ENCODE measurements at places on chromosomes 1 and 21.

GRCh38 chr1:109787845-109788601, 24.3 kb upstream of the EPS8L3 start:
- no peak for DNase-seq

- no peak for DNase-seq
These were observed 144.1 kb downstream of the PCP4 start for GRCh38 chr21:40011371-40011770.

GRCh38 chr1:61334718-61335589, 252.6 kb downstream of the NFIA start:
- DNase-seq = no peak

- no peak for DNase-seq
These were observed 100.0 kb downstream of the PLPPR5 start for GRCh38 chr1:98904684-98905083.

- no peak for DNase-seq
These were observed 486 bp upstream of the DSTYK start for GRCh38 chr1:205211839-205212536.

- peak; percentile 88 for DNase-seq
These were observed 14.4 kb upstream of the NOS1AP start for GRCh38 chr1:162055062-162055461.

GRCh38 chr1:4053160-4053748, 153.2 kb upstream of the C1orf174 start:
- DNase-seq = no peak

GRCh38 chr1:89855413-89856123, 34.7 kb downstream of the LRRC8D start:
- DNase-seq = peak; percentile 82

DNA sequence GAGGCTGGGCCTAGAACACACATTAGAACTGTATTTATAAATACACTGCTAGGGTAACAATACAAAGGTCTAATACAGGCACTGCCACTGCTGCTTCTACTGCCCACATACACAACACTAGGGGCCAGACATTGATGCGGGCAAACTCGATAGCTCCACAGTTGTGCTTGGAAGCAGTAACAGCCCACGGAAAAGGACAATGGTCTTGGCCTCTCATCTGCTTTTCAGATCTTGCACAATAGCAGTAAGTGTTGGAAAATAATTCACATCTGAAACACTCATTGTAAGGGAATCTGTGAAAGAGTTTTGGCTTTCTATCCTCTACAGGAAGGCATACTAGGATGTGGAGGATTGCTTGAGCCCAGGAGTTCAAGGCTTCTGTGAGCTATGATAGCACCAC, 6.9 kb upstream of the SPOCD1 start:
- DNase-seq = peak; percentile 76

DNA sequence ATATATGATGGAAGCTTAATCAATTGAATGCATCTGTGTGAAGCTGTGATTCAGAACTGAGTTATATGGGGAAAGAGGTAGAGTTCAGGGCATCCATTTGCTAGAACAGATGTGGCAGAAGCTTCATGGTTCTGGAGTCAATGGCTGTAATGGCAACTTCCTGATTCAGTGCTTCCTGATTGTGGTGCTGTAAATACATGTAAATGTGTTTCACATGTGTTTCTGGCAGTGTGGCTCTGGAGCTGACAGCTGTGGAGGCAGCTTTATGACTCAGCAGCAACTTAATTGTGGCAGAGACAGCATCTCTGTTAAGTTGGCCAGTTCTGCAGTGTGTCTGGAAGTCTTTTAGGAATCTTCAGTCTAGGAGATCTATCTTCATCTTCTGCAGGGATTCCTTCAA, 226.6 kb upstream of the ZRANB2 start:
- peak; percentile 88 for DNase-seq

DNA sequence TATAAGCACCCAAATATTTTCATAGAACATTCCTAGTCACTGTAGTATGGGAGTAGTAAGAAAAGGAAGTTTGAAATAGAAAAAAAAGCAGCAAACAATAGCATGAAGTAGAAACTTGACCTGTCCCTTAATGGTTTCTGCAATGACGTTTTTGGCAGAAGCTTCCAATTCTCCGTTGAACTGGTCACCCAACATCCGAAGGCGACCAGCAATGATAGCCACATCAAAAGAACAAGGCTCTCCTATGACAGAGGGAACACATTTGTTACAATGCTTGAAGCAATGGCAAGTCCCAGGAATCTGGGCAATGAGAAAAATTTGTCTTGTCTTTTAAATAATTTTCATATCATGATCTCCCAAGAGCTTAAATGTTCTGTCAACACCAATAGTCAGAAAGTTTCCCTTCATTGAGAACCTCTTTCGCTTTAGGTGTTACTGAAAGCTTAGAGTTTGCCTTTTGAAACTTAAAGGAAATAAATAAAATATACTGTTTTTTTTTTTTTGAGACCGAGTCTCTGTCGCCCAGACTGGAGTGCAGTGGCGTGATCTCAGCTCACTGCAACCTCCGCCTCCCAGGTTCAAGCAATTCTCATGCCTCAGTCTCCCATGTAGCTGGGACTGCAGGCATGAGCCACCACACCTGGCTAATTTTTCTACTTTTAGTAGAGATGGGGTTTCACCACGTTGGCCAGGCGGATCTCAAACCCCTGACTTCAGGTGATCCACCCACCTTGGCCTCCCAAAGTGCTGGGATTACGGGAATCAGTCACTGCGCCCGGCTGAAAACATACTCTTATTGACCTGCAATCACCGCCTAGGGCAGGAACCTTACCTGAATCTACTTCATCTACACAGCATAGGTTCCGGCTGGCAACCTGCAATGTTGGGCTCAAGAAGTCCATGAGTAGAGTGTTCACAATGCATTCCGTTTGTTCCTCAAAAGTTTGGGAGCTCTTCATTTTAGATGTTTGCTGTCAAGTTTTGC, 672 bp downstream of the BCL2L15 start:
- DNase-seq = no peak

DNA sequence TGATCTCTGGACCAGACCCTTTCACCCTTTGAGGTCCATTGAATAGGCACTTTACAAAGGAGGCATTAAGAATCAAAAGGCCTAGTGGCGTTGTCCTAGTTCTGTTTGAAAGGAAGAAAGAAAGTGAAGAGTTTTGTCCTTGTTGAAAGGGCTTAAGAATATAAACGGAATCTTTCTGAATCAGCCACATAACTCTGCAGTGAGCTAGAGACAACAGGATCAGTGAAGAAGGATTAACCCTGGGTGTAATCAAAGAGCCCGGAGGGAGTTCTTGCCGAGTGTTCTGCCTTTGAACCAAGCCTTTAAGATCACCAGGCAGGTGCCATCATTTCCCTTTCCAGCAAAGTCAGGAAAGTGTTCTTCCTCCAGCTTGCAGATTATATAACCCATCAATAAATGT, 54.8 kb upstream of the CNTN2 start:
- no peak for DNase-seq

- no peak for DNase-seq
These were observed 22.8 kb upstream of the POFUT2 start for GRCh38 chr21:45310459-45310858.

DNA sequence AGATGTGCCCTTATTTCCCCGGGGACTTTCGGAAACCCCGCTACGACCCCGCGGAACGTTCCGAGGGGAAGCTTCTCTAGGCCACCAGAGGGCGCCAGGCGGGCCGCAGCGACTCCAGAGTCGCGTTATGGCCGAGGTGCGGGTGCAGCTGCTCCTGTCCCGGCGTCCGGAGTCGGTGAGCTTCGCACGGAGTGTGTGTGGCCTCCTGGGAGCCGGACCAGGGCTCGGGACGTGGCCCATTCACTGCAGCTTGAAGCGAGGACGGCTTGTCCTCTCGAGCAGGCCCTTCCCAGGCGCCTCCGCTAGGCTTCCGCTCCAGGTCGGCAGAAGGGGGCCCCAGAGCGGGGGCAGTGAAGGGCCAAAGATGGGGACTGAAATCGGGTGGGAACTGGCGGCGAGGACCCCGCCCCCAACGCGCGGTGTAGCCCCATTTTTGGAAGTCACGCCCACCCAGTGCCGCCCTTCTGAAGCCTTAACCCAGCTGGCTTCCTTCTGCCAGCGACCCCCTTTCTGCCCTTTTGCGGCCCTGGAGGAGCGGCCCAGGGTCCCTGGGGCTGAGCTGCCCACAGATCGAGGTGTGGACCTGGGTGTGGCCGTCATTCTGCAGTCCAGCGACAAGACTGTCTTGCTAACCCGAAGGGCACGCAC, at the start of gene NUDT17:
Gene NUDT17, plus strand, starts transcription at position 117 of the 648 bp plus-strand sequence. Its CDS starts 11 bp downstream, at position 128.
- peak; percentile 90 for DNase-seq

DNA sequence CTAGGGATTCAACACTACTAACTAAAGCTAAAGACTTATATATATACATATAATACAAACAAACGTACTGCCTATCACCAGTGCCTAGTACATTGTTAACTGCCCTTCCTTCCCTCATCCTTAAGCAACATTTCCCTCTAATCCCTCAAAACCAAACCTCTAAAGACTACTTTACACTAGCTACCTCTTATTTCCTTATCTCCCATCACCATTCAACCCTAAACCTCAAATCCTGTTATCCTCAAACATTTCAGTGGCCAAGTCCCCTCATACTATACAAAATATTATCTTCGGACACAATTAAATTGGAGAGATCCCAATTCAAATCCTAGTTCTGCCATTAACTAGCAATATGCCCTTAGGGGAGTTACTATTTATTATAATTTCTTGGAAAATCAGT, 3.7 kb downstream of the SCAF4 start:
- no peak for DNase-seq

DNA sequence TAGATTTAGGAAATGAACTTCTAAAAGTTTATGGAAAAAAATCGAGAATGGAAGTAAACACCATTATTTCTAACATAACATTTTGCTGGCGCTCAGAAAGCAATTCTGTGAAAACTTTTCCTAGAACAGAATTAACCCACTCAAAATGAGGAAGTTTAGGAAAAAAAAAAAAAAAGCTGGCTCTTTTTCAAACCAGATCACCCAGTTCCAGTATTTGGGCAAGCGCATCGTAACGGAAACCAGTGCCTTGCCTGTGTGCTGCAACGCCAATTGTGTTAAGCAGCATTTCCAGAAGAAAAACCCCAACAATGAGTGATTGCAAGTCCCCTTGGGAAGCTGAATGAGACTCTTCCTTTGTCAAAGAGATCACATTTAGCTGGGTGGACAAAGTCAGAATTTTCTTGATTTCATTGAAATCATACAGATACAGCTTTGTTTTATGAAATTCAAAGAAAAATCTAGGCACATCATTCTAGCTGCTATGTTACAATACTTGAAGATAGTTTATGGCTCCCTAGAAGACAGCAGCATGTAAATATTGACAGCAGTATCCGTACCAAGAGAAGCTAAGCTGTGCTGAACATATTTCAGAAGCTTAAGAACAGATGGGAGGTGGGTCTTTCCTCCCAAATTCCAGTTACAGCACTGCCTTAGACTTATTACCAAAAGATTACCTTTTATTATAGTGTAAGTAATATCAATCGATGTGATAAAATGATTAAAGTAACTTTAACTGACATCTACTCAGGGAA, 113.4 kb downstream of the ERG start:
- DNase-seq = no peak

DNA sequence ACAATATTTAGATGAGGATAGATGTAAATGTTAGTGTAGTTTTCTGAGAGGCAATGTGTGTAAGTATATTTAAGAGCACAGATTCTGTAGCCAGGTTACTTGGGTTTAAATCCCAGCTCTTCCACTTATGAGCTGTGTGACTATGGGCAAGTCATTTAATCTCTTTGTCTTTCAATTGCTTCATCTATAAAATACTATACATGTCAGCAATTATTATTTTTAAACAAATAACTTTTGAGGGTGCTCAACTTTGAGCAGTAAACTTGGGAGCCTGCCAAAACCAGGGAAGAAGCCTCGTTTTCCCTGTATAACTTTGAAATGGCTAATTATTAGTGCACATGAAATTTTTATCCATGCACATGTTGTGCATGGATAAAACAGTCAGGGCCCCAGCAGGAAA, 222.8 kb downstream of the FOXD2 start:
- no peak for DNase-seq

GRCh38 chr1:92817986-92818764, 13.7 kb upstream of the RPL5 start:
- peak; percentile 66 for DNase-seq

DNA sequence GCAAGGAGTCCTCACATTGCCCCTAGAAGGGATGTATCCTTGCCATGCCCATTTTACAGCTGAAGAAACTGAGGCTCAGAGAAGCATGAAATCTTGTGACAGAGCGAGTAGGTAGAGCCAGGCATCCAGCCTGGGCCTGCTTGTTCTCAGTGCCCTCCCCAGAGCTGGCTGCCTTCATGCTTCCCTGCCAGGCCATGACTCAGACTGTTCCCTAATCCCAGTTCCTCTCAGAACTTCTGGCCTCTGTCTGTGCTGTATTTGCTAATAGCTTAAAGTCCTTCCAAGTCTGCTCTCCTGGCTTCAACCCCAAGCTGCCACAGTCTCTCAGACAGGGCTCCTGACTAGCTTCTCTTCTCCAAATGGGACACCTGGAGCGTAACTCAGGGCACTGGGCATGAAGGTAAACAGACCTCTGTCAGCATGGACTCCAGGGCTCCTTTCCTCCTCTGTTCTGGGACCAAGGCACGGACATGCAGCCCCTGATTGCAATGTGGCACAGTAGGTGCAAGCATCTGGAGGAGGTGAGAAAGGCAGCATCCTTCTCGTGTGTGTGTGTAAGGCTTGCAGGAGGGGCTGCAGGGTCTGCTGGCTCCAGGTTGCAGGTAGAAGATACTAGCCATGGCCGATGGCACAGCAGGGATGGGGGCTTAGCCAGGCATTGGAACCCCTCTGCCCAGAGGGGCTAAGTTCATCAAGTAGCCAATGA, 122.7 kb downstream of the HMGB4 start:
- DNase-seq = peak; percentile 95

GRCh38 chr21:38250991-38251418, 5.8 kb upstream of the KCNJ15 start:
- DNase-seq = no peak

GRCh38 chr21:28282833-28283232, 709.8 kb downstream of the LTN1 start:
- no peak for DNase-seq

DNA sequence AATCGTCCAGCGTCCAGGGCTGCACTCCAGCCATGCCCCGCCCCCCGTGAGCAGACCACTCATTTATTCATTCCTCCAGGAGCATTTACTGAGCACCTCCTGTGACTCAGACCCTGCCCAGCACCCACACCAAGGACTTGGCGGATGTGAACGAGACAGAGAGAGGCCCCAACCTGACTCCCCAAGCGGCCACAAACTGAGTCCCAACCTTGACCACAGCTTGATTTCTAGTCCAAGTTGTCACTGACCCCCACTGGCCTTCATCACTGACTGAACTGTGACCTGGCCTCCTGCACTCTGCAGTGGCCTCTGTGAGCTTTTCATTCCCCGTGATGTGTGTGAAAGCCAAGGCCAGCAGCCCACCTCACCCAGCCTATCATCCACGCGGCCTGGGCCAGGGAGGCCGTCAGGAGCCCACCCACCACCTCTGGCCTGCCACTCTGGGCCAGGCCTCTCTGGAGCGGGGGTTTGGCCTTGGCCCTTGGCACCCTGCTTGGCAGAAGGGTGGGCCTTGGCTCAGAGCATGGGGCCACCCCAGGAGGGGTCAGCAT, 19.3 kb upstream of the RUNX3 start:
- DNase-seq = peak; percentile 76
